Thoracic aorta (tissue), 2 donors: ENCODE measurements at places on chromosomes 11 and 22.

GRCh38 chr11:66325263-66325671, 8.4 kb upstream of the CD248 start:
- no peaks in the 10 kb centered on the region for H3K27me3 ChIP-seq
- no peak for DNase-seq

- no peak for DNase-seq
- H3K27ac ChIP-seq, result peak overlapping the region; percentile 44
- no peaks in the 10 kb centered on the region for H3K36me3 ChIP-seq
- no peak overlapping the region for H3K4me3 ChIP-seq
Measured at GRCh38 chr11:100991541-100991940, 138.1 kb downstream of the PGR start.

- no peaks in the 10 kb centered on the region for H3K36me3 ChIP-seq
- no peak for DNase-seq
- H3K4me3 ChIP-seq, result no peak overlapping the region
- H3K27ac ChIP-seq, result no peak overlapping the region
Measured at GRCh38 chr11:128708660-128709059, 14.8 kb downstream of the FLI1 start.

DNA sequence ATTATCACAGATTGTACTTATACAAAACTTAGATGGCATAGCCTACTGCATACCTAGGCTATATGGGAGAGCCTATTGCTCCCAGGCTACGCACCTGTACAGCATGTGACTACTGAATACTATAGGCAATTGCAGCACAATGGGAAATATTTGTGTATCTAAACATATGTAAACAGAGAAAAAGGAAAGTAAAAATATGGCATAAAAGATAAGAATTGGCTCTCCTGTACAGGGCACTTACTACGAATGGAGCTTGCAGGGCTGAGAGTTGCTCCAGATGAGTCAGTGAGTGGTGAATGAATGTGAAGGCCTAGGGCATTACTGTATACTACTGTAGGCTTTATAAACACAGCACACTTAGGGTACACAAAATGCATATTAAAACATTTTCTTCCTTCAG, 13.2 kb downstream of the APOL6 start:
- H3K27me3 ChIP-seq, result no peaks in the 10 kb centered on the region
- H3K4me3 ChIP-seq, result no peak overlapping the region
- H3K27ac ChIP-seq, result no peak overlapping the region
- peaks cover 26% of the 10 kb centered on the region for H3K4me1 ChIP-seq
- DNase-seq, result no peak

GRCh38 chr11:106012744-106013143, 9.3 kb downstream of the MSANTD4 start:
- peaks cover 7% of the 10 kb centered on the region for H3K4me1 ChIP-seq
- no peak overlapping the region for H3K4me3 ChIP-seq
- DNase-seq, result no peak
- peaks cover 15% of the 10 kb centered on the region for H3K36me3 ChIP-seq

- no peaks in the 10 kb centered on the region for H3K27me3 ChIP-seq
- no peak for DNase-seq
- peaks cover 9% of the 10 kb centered on the region for H3K4me1 ChIP-seq
Measured at GRCh38 chr22:25709758-25710157, 32.2 kb upstream of the MYO18B start.

GRCh38 chr22:19801340-19802000, 40.9 kb downstream of the TBX1 start:
- no peaks in the 10 kb centered on the region for H3K27me3 ChIP-seq
- no peak overlapping the region for H3K4me3 ChIP-seq
- no peaks in the 10 kb centered on the region for H3K36me3 ChIP-seq
- peak overlapping the region; percentile 22 for H3K27ac ChIP-seq
- no peak for DNase-seq
- peaks cover 39% of the 10 kb centered on the region for H3K4me1 ChIP-seq

- no peak overlapping the region for H3K4me3 ChIP-seq
- no peaks in the 10 kb centered on the region for H3K36me3 ChIP-seq
- no peak for DNase-seq
- peaks cover 53% of the 10 kb centered on the region for H3K4me1 ChIP-seq
- H3K27ac ChIP-seq, result peak overlapping the region; percentile 48
Measured at GRCh38 chr11:35157814-35158700, 19.1 kb downstream of the CD44 start.

DNA sequence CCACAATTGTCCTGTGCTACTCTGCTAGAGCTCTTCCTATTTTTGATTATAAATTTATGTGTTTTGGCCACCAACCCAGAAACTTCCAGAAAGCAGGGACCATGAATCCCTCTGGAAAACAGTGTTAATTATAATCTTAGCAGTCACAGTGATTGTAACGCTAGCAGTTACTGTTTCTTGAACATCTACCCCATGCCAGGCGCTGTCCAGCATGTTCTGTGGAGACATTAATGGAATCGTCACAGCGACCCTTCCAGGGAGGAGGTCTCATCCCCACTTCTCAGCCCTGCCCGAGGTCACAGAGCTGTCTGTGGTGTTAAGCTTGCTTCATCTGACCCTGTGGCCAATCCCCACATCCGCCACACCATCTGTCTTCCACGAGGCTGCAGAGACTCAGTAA, 13.9 kb upstream of the PNPLA5 start:
- no peak overlapping the region for H3K27ac ChIP-seq
- no peak for DNase-seq
- H3K4me3 ChIP-seq, result no peak overlapping the region
- no peaks in the 10 kb centered on the region for H3K36me3 ChIP-seq

DNA sequence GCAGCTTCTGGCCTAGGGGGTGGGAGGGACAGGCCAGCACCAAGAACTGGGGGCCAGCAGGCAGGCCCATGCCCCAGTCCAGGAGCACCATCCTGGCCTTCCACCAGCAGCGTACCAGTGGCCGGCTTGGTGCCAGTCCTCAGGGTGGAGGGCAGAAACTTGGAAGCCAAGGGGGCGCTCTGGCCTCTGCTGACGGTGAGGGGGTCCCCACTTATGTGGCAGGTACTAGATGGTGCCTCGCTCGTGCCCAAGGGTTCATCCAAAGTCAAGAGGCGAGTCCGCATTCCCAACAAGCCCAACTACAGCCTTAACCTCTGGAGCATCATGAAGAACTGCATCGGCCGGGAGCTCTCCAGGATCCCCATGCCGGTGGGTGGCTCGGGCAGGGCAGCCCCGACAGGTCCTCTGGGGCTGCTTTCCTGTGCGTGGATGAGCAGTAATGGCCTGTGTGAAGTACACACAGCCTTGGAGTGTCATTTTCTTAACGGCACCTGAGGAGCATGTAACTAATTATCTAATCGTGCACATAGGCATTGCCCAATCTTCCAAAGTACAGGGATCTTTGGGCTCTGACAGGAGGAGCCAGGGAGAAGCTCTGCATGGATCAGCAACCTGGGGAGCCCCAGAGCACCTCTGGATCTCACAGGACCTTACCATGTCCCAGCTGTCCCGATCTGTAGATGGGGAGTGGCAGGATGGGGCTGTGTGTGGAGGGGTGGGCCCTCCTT, 79.1 kb downstream of the MORC2 start:
- H3K4me3 ChIP-seq, result no peak overlapping the region
- no peaks in the 10 kb centered on the region for H3K4me1 ChIP-seq
- H3K36me3 ChIP-seq, result peaks cover 7% of the 10 kb centered on the region
- no peaks in the 10 kb centered on the region for H3K27me3 ChIP-seq

GRCh38 chr11:846496-847098, 3.9 kb downstream of the TSPAN4 start:
- no peaks in the 10 kb centered on the region for H3K36me3 ChIP-seq
- H3K27ac ChIP-seq, result no peak overlapping the region
- H3K27me3 ChIP-seq, result no peaks in the 10 kb centered on the region
- no peak for DNase-seq
- H3K4me1 ChIP-seq, result peaks cover 55% of the 10 kb centered on the region

DNA sequence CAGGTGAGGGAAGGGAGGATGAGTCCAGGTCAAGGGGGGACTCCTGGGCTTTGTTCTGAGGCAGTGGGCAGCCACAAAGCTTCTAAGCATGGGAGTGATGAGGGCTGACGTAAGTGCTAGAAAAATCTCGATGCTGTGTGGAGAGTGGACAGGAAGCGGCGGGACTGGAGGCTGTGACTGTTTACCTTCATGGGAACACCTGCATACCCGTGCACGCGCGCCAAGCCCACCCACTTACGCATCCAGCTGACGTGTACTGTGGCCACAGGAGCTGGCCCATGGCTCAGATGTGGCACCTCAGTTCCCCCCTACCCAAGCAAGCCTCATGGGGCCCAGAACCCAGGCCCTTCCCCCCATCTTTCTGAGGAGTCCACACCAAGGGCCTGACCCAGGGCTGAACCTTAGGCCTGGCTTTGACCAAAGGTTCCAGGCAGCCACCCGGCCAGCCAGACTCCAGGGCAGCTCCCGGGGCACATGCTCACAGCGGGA, 14.0 kb downstream of the MYRF start:
- H3K36me3 ChIP-seq, result no peaks in the 10 kb centered on the region
- no peak overlapping the region for H3K27ac ChIP-seq
- no peak overlapping the region for H3K4me3 ChIP-seq
- no peaks in the 10 kb centered on the region for H3K27me3 ChIP-seq

DNA sequence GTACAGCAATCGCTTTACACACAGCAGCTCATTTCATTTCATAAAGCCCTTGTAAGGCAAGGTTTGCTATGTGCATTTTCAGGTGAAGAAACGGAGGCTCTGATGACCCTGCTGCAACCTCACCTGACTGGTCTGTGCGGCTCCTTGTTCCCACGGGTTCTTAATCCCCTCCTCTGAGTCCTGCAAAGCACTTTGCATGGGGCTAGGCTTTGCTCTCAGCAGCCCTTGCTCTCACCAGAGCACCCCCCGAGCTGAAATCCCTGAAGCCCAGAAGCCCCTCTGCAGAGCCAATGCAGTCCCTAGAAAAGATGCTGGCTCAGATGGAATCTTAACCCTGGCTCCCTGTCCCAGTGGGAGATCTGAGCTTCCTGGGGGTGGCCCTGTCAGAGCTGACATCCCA, 11.0 kb upstream of the APOL6 start:
- H3K36me3 ChIP-seq, result no peaks in the 10 kb centered on the region
- peak overlapping the region; percentile 64 for H3K27ac ChIP-seq
- no peak overlapping the region for H3K4me3 ChIP-seq
- H3K4me1 ChIP-seq, result peaks cover 20% of the 10 kb centered on the region
- H3K27me3 ChIP-seq, result no peaks in the 10 kb centered on the region

DNA sequence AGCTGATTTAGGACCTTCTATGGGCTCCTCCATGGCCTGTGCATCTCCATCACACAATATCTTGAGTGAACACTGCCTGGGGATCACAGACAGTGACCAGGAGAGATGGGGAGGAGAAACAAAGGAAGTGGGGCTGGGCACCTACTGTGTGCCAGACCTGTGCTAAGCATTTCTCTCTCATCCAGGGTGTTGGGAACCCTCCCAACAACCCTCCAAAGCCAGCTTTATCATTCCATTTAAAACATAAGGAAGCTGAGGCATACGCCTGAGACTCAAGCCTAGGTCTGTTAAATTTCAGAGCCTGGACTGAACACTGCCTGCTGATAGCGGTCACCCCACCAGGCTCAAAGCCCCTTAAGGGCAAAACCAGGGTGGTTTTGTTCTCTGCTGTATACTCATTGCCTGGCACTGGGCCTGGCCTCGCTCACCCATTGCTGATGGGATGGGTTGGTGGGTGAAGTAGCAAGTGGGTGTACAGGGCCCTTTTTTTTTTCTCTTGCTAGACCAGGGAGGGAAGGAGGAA, 130.1 kb downstream of the MN1 start:
- no peaks in the 10 kb centered on the region for H3K36me3 ChIP-seq
- DNase-seq, result no peak
- no peaks in the 10 kb centered on the region for H3K27me3 ChIP-seq
- H3K4me1 ChIP-seq, result peaks cover 18% of the 10 kb centered on the region
- H3K4me3 ChIP-seq, result no peak overlapping the region
- no peak overlapping the region for H3K27ac ChIP-seq

- no peak overlapping the region for H3K4me3 ChIP-seq
- no peaks in the 10 kb centered on the region for H3K36me3 ChIP-seq
- no peak for DNase-seq
- H3K27me3 ChIP-seq, result no peaks in the 10 kb centered on the region
- peaks cover 19% of the 10 kb centered on the region for H3K4me1 ChIP-seq
Measured at GRCh38 chr11:63853476-63853875, 14.6 kb downstream of the MARK2 start.

GRCh38 chr11:76329983-76330382, 50.9 kb downstream of the THAP12 start:
- H3K27me3 ChIP-seq, result no peaks in the 10 kb centered on the region
- DNase-seq, result no peak
- H3K4me1 ChIP-seq, result no peaks in the 10 kb centered on the region
- no peaks in the 10 kb centered on the region for H3K36me3 ChIP-seq
- no peak overlapping the region for H3K4me3 ChIP-seq

GRCh38 chr11:1152316-1153104, 5.2 kb upstream of the MUC5AC start:
- no peaks in the 10 kb centered on the region for H3K27me3 ChIP-seq
- H3K4me1 ChIP-seq, result no peaks in the 10 kb centered on the region
- no peak overlapping the region for H3K4me3 ChIP-seq
- DNase-seq, result no peak
- H3K36me3 ChIP-seq, result no peaks in the 10 kb centered on the region

GRCh38 chr11:119342023-119342300, 1.3 kb upstream of the C1QTNF5 start:
- peaks cover 12% of the 10 kb centered on the region for H3K4me1 ChIP-seq
- no peak for DNase-seq
- H3K27ac ChIP-seq, result no peak overlapping the region

GRCh38 chr22:16783930-16784354, 41.3 kb downstream of the XKR3 start:
- no peak overlapping the region for H3K4me3 ChIP-seq
- no peak for DNase-seq
- H3K36me3 ChIP-seq, result no peaks in the 10 kb centered on the region
- no peak overlapping the region for H3K27ac ChIP-seq
- H3K27me3 ChIP-seq, result no peaks in the 10 kb centered on the region

GRCh38 chr11:76347466-76347865, 33.5 kb downstream of the THAP12 start:
- no peaks in the 10 kb centered on the region for H3K27me3 ChIP-seq
- H3K36me3 ChIP-seq, result peaks cover 6% of the 10 kb centered on the region
- no peak for DNase-seq
- H3K27ac ChIP-seq, result no peak overlapping the region
- H3K4me3 ChIP-seq, result no peak overlapping the region
- H3K4me1 ChIP-seq, result no peaks in the 10 kb centered on the region

GRCh38 chr22:39251762-39252460, 7.1 kb upstream of the PDGFB start:
- H3K4me1 ChIP-seq, result peaks cover 32% of the 10 kb centered on the region
- H3K27me3 ChIP-seq, result no peaks in the 10 kb centered on the region
- no peaks in the 10 kb centered on the region for H3K36me3 ChIP-seq
- no peak overlapping the region for H3K4me3 ChIP-seq

- no peak for DNase-seq
- no peak overlapping the region for H3K27ac ChIP-seq
- no peaks in the 10 kb centered on the region for H3K4me1 ChIP-seq
Measured at GRCh38 chr11:19110295-19110694, 6.7 kb upstream of the ZDHHC13 start.
